NCI-H187 treated with DMSO at 0.1 percent for 48 hours (cell line): ENCODE measurements at places on chromosomes 16 and 17.

- DNase-seq: no peak
These were observed 20.4 kb upstream of the SLC38A8 start for GRCh38 chr16:84062734-84063640.

DNA sequence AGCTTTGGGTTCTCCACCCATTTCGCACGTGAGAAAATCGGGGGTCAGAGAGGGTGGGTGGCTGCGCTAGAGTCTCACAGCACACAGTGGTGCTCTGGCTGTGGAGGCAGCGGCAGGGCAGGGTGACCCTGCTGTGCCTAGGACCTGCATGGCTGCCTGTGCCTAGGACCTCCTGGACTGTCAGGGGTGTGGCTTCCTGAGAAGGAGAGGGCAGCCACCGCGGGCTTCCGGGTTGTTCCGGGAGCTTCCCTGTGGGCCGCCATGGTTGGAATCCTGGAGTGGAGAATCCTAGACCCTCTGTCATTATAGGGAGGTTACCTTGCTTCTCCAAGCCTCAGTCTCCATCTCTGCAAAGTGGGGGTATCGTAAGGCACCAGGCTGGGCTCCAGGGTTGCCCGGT, 9.3 kb downstream of the ZFPM1 start:
- no peak for DNase-seq

GRCh38 chr16:58563775-58564174, 48.5 kb downstream of the SETD6 start:
- DNase-seq: no peak

GRCh38 chr16:30867747-30868146, 26.1 kb downstream of the BCL7C start:
- DNase-seq: no peak

DNA sequence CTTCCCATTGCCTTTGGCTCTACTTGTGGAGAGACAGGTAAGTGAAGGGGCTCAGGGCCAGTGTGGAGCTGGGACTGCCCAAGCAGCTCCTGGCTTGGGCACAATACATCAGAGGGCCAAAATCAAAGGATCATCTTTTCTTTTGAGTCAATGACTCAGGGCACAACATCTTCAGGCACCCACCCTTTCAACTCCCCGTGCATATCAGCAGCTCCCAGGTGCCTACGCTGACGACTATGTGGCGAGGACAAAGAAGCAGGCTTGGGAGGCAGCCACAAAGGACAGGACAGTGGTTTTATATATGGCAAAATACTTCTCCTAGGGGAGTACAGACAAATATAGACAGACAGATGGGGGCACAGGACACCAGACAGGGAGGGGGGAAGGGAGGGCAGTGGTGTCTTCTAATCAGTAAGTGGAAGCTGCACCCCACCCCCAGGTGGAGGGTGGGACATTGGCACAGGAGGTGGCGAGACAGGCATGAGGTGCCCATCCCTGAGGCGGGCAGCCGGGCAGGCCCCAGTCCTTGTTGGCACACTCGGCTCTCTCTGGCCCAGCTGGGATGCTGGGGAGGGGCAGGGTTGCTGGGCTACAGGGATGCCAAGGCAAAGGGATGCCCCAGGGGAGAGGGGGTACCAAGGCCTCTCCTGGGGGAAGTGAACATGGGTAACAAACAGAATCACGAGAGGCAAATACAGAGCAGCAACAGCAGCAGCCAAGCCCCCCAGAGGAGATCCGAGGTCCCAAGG, 7.7 kb upstream of the ARL5C start:
- DNase-seq: no peak

GRCh38 chr17:13513039-13513405, 88.7 kb downstream of the HS3ST3A1 start:
- DNase-seq: no peak

GRCh38 chr16:1740781-1741490, 30.4 kb downstream of the NME3 start:
- no peak for DNase-seq

DNA sequence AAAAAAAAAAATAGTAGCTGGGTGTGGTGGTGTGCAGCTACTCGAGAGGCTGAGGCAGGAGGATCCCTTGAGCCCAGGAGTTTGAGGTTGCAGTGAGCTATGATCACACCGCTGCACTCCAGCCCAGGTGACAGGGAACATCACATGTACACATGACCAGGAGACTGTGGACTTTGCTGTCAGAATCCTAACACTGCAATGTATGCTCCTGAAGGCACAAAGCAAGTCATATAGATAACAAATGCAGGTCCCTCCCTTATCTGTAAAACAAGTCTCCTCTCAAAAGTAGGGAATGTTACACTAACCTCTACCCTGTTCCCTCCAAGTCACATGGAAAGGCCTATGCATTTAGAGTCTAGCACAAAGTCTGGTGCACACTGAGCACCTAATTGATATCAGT, 48.5 kb downstream of the ARHGAP17 start:
- no peak for DNase-seq

GRCh38 chr16:19502395-19503131, 19.3 kb downstream of the GDE1 start:
- DNase-seq: no peak

DNA sequence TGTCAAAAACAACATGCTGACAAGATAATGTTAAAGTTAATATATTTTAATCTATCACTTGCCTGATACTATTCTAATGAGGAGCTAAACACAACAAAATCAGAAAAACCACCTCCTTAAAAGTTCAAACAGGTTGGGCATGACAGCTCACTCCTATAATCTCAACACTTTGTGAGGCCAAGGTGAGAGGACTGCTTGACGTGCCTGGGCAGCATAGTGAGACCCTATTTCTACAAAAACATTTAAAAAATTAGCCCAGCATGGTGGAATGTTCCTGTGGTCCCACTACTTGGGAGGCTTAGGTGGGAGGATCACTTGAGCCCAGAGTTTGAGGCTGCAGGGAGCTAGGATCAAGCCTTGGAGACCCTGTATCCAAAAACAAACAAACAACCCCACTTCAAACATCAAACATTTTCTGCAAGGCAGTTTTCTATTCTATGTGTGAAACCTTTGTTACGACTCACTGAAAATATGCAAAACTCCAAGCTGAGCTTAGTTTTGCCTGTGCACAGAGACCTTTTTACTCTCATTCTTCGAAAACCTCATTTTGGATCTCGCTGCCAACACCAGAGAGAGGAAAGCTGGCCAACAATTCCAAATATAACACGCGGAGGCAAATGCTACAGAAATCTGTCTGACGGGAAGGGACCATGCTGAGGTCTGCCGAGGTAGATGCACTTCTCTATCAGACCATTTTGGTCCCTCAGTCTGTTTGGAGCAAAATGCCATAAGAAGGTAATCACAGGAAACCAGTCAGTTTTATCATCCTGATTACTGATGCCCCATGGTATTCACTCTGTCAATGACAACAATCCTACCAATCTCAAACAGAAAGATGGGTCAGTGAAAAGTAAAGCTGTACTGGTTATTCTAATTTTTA, 6.2 kb downstream of the PHF12 start:
- no peak for DNase-seq

- no peak for DNase-seq
These were observed 59.1 kb downstream of the TRIM37 start for GRCh38 chr17:59047616-59048015.

DNA sequence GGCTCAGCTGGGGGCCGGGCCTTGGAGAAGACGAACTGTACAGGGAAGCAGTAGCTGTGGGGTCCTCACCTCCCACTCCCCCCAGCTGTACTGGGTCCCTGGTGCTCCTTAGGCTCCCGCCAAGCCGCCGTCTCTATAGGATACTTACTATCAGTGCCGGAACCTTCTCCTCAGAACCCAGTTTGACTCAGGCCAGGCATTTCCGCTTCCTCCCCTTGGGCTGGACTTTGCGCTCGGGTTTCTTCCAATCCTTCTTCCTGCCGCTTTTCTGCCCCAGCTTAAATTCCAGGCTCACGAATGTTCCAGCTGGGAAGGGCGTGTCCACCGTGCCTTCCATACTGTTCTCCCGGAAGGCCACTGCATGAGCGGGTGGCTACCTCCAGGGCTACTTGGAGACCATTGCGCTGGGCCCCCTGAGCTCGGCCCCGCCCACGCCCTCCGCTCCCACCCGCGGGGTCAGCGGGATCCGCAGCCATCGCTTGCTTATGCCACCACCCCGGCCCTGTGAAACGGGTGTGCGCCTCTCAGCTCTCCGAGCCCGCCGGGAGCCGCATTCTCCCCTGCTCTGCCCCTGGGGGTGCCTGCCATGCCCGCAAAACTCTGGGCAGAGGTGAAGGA, 1795.9 kb downstream of the TP53TG3F start:
- DNase-seq: no peak

- no peak for DNase-seq
These were observed 100.8 kb upstream of the CORO6 start for GRCh38 chr17:29723278-29724047.

GRCh38 chr17:13984956-13985355, 84.3 kb upstream of the COX10 start:
- no peak for DNase-seq

GRCh38 chr16:67763066-67763465, 43.3 kb downstream of the RANBP10 start:
- DNase-seq: no peak

DNA sequence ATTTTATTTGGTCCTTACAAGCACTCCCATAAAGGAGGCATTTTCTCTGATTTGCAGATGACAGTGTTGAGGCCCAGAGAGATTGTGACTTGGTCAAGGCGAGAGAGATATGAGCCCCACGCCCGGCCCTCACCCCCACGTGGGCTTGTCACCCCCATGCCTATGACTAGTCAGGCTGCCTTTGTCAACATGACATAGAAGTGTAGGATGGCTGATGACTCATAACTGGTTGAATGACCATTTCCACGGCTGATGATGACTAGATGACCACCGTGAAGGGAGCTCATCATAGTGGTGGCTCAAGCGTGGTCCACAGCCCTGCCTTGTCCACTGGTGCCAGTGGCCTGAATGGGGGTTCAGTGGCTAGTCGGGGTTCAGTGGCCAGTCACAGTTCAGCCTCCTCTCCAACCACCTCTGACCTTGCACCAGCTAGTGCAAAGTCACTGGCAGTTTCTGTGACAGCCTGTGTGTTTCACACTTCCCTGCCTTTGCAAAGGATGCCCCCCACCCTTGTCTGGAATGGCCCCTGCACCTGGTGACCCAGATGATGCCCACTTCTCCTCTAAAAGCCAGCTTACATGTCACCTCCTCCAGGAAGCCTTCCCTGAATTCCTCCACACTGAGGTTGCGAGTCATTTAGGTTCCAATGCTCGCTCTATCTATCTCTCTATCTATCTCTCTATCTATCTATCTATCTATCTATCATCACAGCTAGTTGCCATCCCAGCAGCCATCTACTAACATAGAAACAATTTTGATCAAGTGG, 3.8 kb upstream of the WSCD1 start:
- DNase-seq: no peak

DNA sequence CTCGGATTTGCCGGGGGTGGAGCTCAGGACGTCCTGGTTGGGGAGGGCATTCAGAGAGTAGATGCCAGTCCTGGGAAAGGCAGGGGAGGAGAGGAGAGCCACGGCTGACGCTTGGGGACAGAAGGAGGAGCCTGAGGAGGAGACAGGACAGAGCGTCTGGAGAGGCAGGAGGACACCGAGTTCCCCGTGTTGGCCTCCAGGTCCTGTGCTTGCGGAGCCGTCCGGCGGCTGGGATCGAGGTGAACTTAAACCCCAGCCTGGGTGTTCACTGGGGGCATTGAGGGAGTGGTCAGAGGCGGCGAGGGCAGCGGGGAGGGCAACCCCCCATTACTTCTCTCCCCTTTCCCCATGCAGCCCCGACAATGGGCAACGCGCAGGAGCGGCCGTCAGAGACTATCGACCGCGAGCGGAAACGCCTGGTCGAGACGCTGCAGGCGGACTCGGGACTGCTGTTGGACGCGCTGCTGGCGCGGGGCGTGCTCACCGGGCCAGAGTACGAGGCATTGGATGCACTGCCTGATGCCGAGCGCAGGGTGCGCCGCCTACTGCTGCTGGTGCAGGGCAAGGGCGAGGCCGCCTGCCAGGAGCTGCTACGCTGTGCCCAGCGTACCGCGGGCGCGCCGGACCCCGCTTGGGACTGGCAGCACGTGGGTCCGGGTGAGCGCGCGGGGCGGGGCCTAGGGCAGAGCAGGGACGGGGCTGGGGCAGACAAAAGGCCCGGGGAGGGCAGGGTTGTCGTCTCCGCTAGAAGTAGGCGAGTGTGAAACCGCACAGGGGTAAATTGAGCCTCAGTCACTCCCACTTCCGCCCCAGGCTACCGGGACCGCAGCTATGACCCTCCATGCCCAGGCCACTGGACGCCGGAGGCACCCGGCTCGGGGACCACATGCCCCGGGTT, 3.7 kb downstream of the NOL3 start:
- DNase-seq: no peak

DNA sequence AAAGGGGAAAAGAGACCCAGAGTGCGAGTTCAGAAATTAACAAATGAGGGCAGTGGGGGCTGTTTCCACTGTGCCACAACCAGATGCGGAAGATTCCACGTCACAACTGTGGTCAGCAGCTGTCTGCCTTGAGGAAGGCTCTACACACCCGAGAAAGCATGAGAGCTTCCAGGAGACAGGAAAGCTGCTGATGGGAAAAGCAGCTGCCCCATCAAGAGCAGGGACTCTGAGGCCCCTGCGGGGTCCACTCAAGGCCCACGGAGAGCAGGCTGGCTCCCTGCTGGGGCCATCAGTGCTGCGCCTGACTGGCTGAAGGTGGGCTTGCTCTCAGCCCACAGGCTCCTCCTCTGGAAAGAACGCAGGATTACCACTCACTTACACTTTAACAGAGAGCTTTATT, 14.8 kb upstream of the TRAP1 start:
- DNase-seq: no peak

GRCh38 chr17:79532107-79532790, 78.6 kb downstream of the RBFOX3 start:
- no peak for DNase-seq

DNA sequence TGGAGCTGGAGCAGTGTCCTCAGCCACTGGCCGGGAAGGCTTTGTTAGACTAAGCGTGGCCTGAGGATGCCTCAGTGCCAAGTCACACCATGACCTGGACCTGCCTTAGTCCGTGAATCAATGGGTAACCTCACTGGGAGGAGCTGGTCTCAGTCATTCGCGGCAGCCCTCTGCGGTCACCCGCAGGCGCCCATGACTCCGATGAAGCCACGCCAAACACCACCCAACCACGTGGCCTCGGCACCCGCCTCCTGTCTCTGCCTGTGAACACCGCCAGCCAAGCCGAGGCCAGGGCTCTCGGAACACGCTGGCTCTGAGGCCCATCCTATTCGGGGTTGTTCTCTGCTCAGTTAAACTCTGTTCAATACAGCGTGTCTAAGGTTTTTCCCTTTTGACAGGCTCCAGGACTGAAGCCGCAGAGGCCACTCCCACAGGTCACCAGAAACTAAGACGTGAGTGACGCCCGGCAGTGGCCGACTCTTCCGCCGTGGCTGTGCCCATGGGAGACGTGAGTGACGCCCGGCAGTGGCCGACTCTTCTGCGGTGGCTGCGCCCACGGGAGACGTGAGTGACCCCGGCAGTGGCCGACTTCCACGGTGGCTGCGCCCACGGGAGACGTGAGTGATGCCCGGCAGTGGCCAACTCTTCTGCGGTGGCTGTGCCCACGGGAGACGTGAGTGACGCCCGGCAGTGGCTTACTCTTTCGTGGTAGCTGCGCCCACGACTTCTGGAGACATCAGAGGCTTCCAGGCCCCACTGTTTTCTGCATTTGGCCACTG, 16.8 kb upstream of the PABPN1L start:
- no peak for DNase-seq
